ENCODE measurements at places on chromosomes 11 and 22. TPM values are rescaled to one million over a fixed set of nuclear protein-coding genes. Genes with fewer than 3 reads are reported as not detected.
A peak's percentile ranks its signal among the peaks of the same experiment; 100 is the strongest.

GRCh38 chr11:96576383-96576782 lies 186.6 kb downstream of the JRKL start:
- H3K4me1 ChIP-seq, result no peaks in the 10 kb centered on the region
- no peaks in the 10 kb centered on the region for H3K36me3 ChIP-seq
- no peaks in the 10 kb centered on the region for H3K27me3 ChIP-seq
- no peak overlapping the region for H3K4me3 ChIP-seq
- no peak overlapping the region for H3K27ac ChIP-seq
- no peak for DNase-seq

DNA sequence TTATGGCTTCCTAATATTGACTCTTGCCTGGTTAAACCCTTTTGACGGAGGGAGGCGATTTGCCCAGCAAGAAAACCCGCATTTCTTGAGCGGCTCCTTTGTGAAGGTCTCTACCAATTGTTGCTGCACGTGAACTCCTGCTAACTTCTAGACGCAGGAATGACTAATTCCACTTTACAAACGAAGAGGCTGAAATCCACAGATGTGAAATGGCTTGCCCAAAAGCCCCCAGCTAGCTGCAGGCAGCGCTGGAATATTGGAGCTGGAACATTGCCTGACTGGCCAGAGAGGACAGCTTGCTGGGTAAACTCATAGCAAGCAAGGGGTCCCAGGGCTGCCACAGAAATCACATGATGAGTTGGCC lies 542 bp downstream of the GCAT start:
- no peaks in the 10 kb centered on the region for H3K27me3 ChIP-seq
- no peak for DNase-seq
- peak overlapping the region; percentile 6 for H3K4me3 ChIP-seq
- peak overlapping the region; percentile 21 for H3K27ac ChIP-seq

DNA sequence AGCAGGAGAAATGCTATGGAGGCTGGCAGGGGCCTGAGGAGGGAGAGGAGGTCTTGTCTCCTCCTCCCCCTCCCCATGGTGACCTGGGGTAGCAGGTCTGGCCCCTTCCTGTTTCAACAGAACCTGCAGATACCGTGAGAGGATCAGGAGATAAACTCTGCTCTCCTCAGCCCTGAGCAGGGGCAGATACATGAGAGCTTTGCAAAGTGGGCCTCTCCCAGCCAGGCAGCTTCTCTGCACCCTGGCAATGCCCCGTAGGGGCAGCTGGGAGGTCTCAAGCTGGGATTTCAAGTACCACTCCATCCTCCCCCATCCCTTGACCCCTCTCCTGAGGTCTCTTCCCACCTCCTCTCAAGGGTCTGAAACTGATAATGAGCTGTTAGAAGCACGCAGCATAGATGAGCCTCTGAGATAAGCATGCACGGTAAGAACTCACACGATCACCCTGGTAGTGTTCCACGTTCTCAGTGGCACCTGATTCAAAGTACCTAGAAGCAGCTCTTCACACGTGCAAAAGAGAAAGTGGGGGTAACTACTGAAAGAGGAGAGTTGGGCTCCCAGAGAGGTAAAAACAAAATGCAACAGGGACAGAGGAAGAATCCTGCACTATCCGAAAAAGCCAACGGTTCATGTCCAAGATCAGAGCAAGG lies 4.9 kb upstream of the CCDC86 start:
- H3K27ac ChIP-seq, result no peak overlapping the region
- H3K36me3 ChIP-seq, result no peaks in the 10 kb centered on the region
- H3K4me1 ChIP-seq, result peaks cover 12% of the 10 kb centered on the region
- DNase-seq, result no peak
- no peak overlapping the region for H3K4me3 ChIP-seq
- H3K27me3 ChIP-seq, result no peaks in the 10 kb centered on the region

DNA sequence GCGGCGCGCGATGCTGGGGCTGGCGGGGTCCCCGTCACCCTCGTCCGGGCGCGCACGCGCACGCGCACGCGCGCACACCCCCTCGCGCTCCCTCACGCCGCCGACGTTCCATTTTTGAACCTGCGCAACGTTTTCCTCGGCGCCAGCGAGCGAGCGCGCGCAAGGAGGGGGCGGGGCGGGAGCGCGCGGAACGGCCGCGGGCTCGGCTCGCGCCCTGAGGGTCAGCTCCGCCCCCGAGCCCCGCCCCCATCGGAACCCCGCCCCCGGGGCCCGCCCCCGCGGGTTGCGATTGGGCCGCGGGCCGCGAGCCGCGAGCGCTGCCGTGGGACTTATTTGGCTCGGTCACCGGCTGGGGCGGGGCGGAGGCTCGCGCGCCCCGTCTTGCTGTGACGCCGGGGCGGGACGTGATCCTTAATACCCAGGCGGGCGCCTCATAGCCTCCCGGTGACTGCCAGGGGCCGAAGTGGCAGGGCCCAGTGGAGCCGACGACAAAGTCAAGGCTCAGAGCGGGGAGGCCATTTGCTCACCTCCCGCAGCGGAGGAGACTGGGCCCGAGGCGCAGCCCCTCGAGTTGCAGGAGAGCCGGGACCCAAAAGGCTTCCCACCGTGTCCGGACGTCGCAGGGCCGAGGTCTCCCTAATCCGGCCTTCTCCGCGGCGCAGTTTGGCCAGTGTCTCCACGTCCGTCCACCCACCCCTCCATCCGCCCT lies at the start of gene CBX7:
CBX7 (minus strand) TSS at position 170 of the 709 bp plus-strand sequence. CDS start 236 bp downstream, outside the sequence.
- peak; percentile 93 for DNase-seq
- H3K4me3 ChIP-seq, result peak within 1 kb of the TSS; percentile 72
- no peaks in the 10 kb centered on the region for H3K36me3 ChIP-seq
- peak within 1 kb of the TSS; percentile 96 for H3K27ac ChIP-seq
- H3K27me3 ChIP-seq, result peaks cover 21% of the 10 kb centered on the region

DNA sequence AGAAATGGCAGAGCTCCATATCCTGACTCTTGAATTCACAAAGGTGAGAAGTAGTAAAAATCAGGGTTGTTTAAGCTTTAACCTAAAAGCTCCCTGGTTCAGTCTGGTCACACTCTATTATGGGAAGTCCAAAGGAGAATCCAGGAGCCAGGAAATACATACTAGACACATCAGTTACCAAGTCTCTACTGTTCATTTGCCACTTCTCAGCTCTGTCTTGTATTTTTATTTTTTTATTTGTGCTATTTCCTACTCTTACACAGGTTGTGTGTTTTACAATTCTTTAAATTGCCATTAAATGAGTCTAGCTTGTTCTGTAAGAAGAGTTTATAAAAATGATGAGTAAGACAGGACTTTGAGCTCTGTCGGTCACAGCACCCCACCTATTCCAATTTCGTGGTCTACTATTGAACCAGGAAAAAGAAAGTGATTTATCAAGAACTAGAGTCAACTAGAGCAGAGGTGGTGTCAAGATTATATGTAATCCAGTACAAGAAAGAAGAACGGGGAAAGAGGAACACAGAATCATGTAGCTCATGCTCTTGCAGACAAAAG lies 9.7 kb downstream of the MS4A12 start:
- no peaks in the 10 kb centered on the region for H3K36me3 ChIP-seq
- H3K4me1 ChIP-seq, result no peaks in the 10 kb centered on the region

GRCh38 chr11:121544956-121545355 lies 92.2 kb upstream of the SORL1-AS1 start:
- no peak overlapping the region for H3K27ac ChIP-seq
- H3K27me3 ChIP-seq, result no peaks in the 10 kb centered on the region
- DNase-seq, result no peak
- peaks cover 27% of the 10 kb centered on the region for H3K36me3 ChIP-seq

DNA sequence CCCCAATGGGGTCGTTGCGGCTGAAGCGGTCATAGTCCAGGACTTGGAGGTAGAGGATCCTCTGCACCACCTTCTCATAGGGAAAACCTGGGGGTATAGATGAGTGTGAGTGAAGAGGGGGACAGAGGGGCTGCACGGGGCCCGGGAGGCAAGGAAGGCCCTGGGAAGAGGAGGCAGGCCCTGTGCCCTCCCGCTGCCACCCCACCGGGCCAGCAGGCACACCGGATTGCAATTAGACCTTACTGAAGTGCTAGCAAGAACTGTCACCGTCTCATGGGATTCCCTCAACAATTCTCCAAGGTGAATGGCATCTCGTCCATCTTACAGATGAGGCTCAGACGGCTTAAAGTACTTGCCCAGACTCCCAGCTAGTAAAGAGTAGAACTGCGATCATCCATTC lies 15.9 kb downstream of the LRRC10B start:
- H3K4me3 ChIP-seq, result no peak overlapping the region
- DNase-seq, result no peak
- peaks cover 2% of the 10 kb centered on the region for H3K4me1 ChIP-seq
- no peak overlapping the region for H3K27ac ChIP-seq
- no peaks in the 10 kb centered on the region for H3K27me3 ChIP-seq

DNA sequence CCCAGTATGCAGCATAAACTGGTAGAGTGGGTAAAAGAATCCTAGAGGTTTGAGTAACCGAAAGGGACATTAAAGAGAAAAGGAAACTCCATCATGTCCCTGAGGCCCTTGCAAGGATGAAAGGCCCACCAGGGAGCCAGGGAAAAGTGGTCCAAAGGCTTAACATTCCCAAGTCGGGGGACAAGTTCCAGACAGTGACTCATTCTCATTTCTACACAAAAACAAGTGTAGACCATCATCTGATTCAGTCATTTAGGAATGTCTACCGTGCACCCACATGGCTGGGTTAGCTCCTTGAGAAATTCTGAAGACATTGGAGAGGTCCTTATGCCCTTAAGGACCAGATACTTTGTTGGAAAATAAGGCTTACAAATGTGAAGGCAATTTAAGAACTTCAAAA lies 4.8 kb upstream of the NOX4 start:
- no peak for DNase-seq
- no peaks in the 10 kb centered on the region for H3K36me3 ChIP-seq
- H3K4me1 ChIP-seq, result no peaks in the 10 kb centered on the region
- H3K27ac ChIP-seq, result no peak overlapping the region
- H3K27me3 ChIP-seq, result no peaks in the 10 kb centered on the region

DNA sequence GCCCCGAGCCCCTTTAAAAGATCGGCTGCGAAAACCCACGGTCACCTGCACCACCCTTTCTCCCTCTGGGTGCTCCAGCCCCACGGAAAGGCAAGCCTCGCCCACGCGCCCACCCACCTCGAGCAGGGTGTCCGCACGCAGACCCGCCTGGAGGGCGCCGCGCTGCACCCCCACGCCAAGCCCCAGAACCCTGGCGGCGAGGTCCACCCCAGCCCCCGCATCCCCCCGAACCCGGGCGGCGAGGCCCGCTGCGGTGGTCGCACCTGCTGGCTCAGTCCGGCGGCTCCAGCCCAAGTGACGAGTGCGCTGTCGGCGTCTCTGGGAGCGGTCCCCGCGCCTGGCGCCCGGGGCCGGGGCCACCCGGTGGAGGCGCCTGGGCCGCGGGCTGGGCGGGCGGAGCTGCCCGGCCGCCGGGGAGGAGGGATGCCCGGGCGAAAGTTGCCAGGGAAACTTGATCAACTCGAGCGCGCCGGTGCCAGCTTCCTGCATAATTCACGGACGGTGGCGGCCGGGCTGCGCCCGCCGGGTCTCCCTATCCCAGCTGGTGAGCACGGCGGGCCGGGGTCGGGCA lies 1.1 kb downstream of the SHANK2 start:
- peak overlapping the region; percentile 57 for H3K4me3 ChIP-seq
- no peaks in the 10 kb centered on the region for H3K36me3 ChIP-seq
- peaks cover 27% of the 10 kb centered on the region for H3K27me3 ChIP-seq

GRCh38 chr11:29187215-29187614 lies 829.6 kb downstream of the KCNA4 start:
- DNase-seq, result no peak
- no peaks in the 10 kb centered on the region for H3K27me3 ChIP-seq
- no peaks in the 10 kb centered on the region for H3K4me1 ChIP-seq
- no peak overlapping the region for H3K27ac ChIP-seq

DNA sequence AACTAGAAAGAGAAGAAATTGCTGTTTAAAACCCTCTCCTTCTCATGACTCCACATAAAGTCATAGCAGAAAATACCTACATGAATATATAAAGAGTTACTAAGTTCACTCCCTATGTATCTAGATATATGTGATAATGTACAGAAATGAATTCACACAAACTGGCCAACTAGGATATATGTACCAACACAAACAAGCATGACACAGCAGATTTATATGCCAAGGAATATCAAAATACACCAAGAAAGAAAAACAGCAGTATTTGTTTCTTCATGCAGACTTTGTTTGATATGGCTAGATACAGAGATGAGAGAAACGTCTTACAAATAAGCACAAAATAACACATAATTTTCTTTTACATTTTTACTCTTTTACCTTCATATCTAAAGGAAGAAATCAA lies 1.8 kb downstream of the OR51G1 start:
- no peak overlapping the region for H3K4me3 ChIP-seq
- no peak for DNase-seq

DNA sequence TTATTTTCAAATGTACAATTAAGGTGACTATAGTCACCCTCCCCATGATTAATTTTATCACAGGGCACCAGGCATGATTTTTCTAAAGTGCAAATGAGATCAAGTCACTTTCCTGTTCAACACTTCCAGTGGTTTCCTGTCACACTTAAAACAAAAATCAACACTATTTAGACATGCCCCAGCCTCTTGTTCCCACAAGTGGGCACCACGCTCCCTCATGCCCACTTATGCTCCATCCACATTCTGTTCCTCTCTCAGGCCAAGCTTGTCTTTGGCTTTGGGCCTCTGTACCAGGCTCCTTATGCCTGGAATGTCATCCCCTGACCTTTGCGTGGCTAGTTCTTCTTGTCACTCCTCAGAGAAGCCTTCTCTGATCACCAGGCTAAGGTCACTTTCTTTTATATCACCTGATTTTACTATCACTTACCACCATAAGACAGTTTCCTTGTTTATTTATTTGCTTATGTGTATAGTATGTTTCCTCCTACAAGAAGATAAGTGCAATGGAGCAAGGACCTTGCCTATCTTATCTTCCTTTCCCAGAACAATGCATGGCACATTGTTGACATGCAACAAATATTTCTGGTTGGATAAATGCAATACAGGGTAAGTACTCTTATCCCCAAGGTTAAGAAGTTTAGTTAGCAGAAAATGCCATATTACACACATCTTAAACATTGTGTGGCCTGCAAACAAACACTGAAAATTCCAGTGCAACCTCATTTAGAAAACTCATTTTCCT lies 50.9 kb upstream of the PANX1 start:
- DNase-seq, result no peak
- no peaks in the 10 kb centered on the region for H3K4me1 ChIP-seq
- H3K4me3 ChIP-seq, result no peak overlapping the region
- H3K36me3 ChIP-seq, result no peaks in the 10 kb centered on the region
- H3K27ac ChIP-seq, result no peak overlapping the region

- H3K4me1 ChIP-seq, result no peaks in the 10 kb centered on the region
- H3K27me3 ChIP-seq, result no peaks in the 10 kb centered on the region
- H3K27ac ChIP-seq, result no peak overlapping the region
- H3K4me3 ChIP-seq, result no peak overlapping the region
- DNase-seq, result no peak
- no peaks in the 10 kb centered on the region for H3K36me3 ChIP-seq
Observed at GRCh38 chr11:11663907-11664306, 42.1 kb upstream of the GALNT18 start.

GRCh38 chr11:132026746-132027145 lies 656.3 kb downstream of the NTM start:
- no peak overlapping the region for H3K4me3 ChIP-seq
- no peaks in the 10 kb centered on the region for H3K27me3 ChIP-seq
- H3K27ac ChIP-seq, result no peak overlapping the region
- H3K36me3 ChIP-seq, result no peaks in the 10 kb centered on the region
- DNase-seq, result no peak
- H3K4me1 ChIP-seq, result peaks cover 38% of the 10 kb centered on the region

Gene MPST
- total RNA-seq, result 72.6 TPM

Gene SYT12
- total RNA-seq, result not detected

Gene ME3
- 25.9 TPM for total RNA-seq

Gene L3MBTL2
- 21.2 TPM for total RNA-seq

Gene SCGB2A2
- total RNA-seq, result not detected

Gene NELL1
- total RNA-seq, result 0.31 TPM

Gene DNAJB7
- not detected for total RNA-seq

Gene PRR14L
- total RNA-seq, result 44.3 TPM

Gene ANGPTL5
- 0.40 TPM for total RNA-seq

Gene FAT3
- total RNA-seq, result 6.0 TPM

Gene WEE1
- total RNA-seq, result 48.9 TPM

Gene MRGPRX3
- not detected for total RNA-seq

All from lung (tissue), 17 donors.